ENCODE measurements at places on chromosomes 1 and 21.

DNA sequence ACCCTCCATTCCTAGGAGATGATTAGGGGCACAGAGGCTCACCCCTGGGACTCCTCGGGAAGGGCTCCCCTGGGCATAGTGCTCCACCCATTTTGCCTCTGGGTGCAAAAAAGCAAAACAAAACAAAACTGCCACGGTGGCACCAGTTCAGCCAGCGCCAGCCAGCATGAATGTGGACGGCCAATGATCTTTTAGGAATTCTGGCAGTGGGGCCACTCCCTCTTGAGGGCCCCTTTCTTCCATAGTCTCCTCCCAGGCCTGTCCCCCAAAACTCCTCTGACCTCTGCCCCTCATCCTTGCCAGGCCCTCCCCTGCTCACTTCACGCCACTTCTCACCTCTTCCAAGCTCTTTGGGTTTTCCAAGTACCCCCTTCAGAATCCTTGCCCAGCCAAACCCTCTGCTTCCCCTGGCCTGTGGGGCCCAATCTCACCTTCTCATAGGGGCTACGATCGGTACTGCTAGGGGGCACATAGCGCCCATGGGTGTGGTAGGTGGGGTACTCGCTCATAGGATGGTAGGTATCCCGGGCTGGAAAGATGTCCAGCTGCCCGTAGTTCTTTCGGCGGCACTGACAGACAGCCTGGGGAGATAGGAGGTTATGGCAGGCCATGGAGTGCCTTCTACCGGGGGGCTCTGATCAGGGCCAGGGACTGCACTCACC is 13.3 kb downstream of the TRIM46 start:
- DNase-seq = no peak

DNA sequence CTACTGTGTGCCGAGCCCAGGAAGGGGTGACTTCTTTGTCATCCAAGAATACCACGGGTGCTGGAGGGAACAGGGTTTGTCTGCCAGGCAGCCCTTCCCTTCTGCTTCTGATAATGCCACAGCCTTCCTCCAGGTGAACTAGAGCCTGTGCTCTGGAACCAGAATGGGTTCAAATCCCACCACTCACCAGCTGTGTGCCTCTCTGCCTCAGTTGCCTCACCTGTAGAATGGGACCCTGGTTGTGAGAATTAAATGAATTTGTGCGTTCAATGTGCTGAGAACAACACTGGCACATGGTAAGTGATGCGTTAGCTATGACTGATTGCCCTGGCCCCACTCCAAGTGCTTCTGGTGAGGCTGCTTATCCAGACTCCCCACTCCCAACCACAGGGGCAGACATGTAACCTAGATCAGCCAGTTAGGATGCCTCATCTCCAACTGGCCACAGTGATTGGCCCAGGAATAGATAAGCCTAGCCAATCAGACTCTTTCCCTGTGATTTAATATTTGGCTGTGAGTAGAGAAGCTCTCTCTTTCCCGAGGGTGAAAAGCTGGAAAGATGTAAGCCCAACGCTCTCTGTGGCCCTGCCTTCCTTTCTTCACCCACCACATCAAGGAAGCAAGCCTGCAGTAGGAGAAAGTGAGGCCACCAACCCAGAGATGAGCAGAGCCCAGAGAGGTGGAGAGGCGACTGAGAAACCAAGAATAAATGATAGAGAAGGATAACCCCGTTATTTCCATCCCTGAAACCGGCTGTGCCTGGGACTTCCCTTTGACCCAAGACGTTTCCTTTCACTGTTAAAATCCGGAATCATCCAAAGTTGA is 20.8 kb upstream of the LAPTM5 start:
- DNase-seq = no peak

GRCh38 chr1:229037806-229038405 is 233.0 kb upstream of the RAB4A start:
- no peak for DNase-seq

DNA sequence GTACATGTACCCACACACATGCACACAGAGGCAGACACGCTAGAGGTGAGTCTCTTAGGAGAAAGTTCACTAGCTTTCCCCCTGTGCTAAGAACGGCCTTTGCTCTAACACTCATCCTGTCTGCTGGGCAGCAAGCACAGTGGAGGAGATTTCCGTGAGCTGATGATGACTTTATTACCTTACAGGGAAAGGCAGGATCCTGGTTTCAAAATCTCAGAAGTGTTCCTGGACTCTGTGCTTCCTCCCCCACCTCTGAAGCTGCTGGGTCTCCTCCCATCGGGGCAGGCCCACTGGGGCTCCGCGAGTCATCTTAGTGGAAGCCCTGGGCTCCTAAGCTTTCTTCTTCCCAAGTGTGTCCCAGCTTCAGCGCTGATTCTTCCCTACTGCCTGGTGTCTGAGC is 2.7 kb downstream of the FAM3B start:
- DNase-seq = no peak

GRCh38 chr1:110706621-110707020 is 31.9 kb upstream of the KCNA3 start:
- DNase-seq = no peak

- no peak for DNase-seq
Observed at GRCh38 chr1:201180901-201181300, 9.7 kb upstream of the IGFN1 start.

DNA sequence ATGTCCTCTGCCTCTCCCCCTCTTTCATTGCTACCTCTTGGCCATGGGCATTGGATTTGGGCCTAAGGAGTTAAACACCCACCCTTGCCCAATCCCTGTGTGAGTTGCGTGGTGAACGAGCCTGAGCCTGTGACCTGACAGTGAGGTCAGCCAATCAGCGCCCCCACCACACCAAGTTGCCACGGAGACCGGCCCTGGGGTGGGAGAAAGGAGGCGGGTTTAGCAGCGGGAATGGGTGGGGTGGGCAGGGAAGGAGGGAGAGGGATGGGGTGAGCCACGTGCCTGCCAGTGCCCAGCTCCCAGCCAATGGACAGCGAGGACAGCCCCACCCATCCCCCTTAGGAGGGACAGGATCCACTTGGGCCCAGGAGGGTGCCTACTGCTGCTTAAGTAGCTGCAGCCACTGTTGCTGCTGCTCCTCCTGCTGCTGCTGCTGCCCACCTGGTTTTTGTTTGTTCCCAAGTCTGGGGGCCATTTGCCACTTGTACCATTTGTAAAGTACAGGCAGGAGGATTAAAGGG is 9.5 kb downstream of the ZBTB7B start:
- DNase-seq = peak; percentile 74

DNA sequence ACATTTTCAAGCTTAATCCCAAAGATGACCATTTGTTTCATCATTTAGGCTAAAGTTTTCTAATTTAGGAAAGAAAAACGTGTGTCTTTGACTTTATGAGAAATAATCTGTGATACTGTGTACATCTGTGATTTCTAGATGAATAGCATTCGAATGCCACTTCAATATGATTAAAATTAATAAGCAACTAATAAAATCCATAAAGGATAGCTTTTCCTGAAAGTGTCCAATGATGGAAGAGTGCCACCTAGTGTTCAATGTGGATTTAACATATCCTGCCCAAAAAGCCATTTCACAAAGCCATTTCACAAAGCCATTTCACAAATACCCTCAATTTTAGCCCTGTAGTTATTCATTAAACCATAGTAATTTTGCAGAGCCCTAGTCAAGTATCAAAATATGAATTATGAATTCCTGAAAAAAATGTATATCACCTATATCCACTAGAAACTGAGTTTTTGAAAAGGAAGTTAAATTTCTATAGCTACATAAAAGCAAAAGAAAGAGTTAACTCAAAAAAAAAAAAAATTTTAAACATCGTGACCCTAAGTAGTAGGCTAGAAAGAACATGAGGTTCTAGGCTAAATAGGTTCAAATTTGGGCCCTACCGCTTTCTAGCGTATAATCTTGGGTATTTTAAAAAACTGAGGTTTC is 19.1 kb downstream of the NME7 start:
- DNase-seq = peak; percentile 49

DNA sequence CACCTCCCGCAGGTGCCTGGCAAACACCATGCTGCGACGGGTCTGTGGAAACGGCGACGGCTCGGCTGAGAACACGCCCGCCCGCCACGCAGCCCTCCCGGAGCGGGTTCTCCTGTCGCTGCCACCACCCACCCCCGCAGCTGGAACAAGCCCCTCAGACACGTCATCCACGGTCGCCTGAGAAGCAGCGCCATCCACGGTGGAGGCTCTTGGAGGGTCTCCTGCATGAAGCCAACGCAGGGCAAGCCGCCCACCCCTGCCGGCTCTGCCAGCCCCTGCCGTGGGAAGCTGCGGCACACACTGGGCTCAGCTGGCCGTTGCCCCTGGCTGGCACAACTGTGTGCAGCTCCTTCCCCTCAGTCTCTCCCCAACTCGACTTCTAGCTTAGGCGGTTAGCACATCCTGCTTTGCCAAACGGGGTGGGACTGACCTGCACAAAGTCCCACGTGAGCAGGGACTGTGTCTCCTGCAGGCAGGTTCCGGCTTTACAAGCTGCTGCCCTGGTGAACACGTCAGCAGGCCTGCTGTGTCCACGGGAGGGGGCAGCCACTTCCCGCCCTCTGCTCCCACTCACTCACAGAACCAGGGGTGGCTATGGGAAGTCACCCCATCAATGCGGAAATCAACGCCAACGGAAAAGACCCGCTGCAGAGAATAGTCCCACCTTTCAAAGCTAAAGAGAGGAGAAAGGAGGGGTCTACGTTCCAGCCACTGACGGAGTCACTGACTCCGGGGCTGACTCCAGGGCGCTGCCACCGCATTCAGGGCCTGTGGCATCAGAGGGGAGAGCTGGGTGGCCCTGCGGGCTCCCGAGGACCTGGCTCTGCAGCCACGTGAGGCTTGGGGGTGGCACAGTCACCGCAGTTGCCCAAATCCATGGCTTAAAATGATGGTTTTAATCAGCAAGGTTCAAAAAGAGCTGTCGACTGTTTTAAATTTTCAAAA is 10.3 kb downstream of the POFUT2 start:
- no peak for DNase-seq

DNA sequence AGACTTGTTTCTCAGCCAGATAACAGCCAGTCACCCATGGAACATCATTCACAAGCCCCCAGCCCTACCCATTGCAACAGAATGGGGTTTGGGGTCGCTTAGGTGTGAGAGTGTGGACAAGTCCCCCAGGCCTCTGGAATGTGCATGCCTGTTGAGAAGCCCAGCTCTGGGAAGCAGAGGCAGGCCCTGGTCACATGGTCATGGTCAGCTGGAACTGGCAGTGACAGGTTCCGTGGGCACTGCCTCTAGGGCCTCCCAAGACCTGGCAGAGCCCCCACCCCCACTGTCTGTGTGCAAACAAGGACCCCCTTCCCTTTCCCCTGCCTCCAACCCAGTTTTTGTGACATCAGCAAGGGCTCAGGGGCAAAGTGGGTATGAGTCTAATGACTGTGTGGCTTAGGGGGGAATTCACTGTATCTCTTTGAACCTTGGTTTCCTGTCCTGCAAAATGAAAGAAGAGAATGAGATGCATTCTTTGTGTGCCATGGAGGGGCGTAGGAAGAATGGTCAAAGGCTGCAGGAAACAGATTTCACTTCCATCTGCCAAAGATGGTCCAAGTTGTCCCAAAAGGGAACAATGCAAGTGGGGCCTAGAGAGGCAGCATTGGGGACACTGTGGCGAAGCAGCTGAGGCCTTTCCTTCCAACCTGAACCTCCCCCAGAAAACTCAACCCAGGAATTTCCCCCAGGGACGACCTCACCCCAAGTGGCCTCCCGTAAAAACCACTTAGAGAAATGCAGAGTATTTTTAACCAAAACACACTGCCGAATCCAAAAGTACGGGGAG is 34.7 kb upstream of the SELENON start:
- DNase-seq = no peak

GRCh38 chr1:21220815-21221214 is 44.1 kb upstream of the EIF4G3 start:
- peak; percentile 21 for DNase-seq

DNA sequence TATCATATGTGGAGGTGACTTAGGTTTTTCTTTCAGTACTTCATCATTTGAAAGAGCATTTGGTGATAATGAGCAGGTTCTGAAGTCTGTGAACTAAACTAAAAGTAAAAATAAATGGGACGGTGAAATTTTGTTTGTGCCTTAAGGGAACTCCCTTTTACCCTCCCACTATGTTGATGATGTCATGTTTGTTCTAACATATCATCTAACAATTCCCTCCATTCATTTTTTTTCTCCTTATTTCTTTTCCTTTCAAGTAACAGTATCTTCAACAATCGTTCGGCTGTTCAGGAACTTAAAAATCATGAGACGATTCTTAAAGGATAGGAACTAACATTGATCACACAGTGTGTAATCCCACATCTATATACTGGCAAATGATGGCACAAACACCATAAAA is 30.0 kb upstream of the IRF2BP2 start:
- DNase-seq = no peak

- no peak for DNase-seq
Observed at GRCh38 chr1:24417681-24418080, 2.1 kb downstream of the NIPAL3 start.

DNA sequence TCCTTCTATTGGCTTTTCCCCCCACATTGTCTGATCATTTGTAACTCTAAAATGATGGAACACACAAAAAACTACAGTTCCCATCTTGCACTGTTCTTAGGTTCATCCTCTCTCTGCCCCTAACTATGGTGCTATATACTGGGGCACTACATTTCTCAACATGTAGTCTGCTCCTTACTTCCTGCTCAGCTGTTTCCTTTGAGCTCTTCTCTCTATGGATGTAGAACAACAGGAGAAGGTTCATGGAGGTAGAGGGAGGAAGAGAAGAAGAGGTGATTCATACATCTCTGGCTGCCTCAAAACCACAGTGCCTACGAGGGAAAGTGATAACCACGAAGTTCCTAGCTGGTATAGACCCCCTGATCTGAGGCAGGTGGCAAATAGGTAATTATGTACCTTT is 7.0 kb upstream of the C1orf146 start:
- DNase-seq = no peak

DNA sequence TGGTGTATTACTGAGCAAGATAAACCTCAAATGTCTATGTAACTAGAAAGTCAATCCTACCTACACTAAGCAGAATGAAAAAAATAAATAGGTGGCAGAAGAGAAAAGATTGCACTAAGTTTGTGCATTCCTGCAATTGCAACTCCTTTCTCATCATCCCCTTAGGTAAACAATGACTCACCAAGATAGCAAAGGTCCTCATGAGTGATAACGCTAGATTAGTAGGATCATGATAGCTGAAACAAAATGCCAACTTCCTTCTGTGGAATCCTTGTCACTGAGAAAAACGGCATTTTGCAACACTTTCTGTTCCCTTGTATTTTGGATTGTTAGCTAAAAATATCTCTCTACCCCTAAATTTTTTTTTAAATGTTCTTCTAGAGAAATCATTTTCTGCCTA is 20.0 kb upstream of the FCER1A start:
- no peak for DNase-seq

DNA sequence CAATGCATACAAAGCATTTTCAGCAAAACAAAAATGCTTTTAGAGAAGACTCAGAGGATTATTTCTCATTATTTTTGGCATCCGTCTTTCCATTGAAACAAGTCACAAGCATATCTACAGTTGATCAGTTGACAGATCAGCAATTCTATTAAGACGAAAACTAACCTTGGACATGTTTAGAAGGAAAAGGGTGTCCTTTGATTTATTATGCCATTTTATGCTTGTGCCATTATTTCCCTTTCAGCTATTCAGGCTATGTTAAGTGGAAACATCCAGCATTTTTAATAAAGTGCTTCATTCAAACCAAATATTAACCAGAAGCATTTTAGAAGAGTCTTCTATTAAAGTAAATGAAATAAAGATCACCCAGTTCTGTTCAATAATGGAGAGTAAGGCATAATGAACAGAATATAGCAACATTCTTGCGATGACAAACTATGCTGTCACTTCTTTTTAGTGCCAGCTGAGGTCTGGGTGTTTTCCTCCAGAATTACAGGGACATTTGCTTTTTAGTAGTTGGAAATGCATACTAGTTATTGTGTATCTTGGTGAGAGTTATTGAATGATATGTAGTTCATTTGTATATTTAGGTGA is 481.4 kb downstream of the PLA2G4A start:
- DNase-seq = no peak

GRCh38 chr1:177984136-177984525 is 14.3 kb upstream of the SEC16B start:
- no peak for DNase-seq
